ENCODE measurements at places on chromosomes 4 and X.
A peak's percentile ranks its signal among the peaks of the same experiment; 100 is the strongest.

GRCh38 chr4:156771171-156771837 lies 200.3 kb downstream of the PDGFC start:
- peak; percentile 76 for DNase-seq

- DNase-seq = no peak
Observed at GRCh38 chrX:42459735-42460134, 318.2 kb downstream of the PPP1R2C start.

DNA sequence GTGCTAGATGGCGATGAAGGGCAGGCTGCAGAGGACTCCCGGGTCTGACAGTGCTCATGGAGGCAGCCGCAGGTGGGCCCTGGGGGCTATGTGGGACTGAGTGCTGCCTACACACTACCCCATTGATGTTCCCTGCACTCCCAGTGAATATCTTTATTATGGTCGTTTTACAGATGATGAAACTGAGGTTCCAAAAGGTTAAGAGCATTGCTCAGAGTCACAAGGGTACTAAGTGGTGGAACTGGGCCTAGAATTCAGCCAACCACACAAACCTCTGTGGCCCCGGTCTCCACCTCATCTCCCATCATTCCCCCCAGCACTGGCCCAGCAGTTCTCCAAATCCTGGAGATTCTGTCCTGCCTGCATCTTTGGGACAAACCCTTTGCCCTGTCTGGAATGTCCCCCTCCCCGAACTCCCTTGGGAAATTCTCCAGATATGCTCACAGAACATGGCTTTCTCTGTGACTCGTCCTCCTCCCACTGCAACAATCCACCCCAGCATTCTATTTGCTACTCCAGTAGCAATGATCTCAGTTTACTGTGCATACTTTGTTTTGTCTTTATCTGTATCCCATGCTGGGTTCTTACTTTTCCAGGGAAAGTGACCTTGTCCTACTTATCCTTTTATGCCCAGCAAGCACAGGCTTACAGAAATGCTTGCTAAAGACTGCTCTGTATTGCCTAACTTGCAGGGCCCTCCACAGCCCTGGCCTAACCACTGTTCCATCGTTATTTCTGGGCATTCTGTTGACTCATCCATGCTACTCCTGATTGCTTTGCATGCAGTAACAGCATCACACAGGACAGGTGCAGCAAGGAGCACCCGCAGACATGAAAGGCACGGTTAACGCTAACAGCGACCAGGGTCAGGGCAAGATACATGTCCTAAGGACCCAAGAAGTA lies 14.0 kb downstream of the PNMA6F start:
- DNase-seq = no peak

- no peak for DNase-seq
Observed at GRCh38 chr4:18404642-18405041, 383.1 kb upstream of the LCORL start.

DNA sequence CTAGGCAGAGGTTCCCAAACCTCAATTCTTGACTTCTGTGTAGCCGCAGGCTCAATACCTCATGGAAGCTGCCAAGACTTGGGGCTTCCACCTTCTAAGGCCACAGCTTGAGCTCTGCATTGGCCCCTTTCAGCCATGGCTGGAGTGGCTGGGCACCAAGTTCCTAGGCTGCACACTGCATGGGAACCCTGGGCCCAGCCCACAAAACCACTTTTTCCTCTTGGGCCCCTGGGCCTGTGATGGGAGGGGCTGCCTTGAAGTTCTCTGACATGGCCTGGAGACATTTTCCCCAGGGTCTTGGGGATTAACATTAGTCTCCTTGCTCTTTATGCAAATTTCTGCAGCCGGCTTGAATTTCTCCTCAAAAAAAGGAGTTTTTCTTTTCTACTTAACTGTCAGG lies 14.0 kb upstream of the LOC101059915 start:
- no peak for DNase-seq

DNA sequence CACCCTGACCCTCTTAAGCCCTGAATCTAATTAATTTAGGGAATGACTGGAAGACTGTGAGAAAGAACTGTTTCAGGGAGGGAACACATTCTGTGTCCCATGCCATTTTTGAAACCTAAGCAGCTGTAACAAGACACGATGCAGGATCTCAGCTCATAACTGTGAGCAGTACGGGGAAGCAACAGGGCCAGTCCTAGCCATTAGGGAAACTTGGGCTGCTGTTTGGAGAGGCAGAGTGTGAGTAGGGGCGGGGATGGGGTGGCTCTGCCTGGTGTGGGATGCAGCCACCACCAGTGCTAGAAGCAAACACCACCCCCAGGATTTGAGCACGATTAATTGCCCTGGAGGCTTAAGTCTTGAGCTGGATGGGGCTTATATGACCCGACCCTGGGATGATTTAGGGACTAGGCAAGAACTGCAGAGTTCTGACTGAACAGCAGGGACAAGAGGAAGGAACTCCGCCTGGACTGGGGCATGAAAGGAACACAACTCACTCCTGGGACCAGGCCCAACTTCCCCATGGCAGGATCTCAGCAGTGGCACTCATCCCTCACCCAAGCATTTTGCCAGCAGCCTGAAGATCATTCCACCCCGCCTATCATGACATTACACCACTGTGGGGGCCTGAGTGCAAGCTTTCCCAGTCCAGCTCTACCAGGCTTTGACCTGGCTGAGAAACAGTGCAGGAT lies 43.1 kb downstream of the ATRX start:
- DNase-seq = no peak

DNA sequence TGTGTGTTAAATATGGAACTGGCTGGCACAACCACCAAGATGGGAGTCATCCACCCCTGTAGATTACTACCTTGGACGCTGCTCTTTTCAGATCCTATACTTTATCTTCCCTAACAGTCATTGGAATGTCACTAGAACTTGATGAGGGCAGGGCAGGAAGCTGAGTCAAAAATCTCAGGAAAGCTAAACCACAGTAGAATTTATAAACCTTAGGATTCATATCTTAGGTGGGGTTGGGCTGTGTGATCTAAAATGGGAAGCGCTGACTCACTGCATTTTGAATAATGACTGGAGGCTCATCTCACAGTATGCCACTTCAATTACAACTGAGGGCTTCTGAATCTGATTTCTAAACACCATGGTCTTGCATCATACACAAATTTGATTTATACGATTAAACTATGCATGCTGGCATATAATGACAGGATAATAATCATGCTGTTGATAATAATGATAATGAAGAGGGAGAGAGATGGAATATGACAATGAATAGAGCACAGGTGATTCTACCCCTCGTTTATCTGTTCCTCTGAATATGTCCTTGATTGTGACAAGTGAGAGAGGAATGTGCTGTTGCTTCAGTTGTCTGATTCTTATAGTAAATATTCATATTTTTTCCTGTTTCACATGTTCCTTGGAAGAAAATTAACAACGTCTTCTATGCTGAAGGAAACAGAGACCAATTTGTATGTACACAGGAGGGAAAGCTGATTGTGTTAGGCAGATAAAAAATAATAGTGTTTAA lies 270.3 kb upstream of the HS3ST1 start:
- peak; percentile 41 for DNase-seq

- no peak for DNase-seq
Observed at GRCh38 chr4:153258750-153259149, 54.5 kb downstream of the TRIM2 start.

- DNase-seq = no peak
Observed at GRCh38 chr4:161792991-161793390, 370.8 kb downstream of the FSTL5 start.

All from kidney glomerular epithelial cell (primary cell).